ENCODE measurements at places on chromosomes 7 and 10.

GRCh38 chr7:139526578-139527544 is 3.4 kb downstream of the CLEC2L start:
- DNase-seq, result no peak

- no peak for DNase-seq
These were observed 5.2 kb upstream of the NKX6-2 start for GRCh38 chr10:132790934-132791829.

DNA sequence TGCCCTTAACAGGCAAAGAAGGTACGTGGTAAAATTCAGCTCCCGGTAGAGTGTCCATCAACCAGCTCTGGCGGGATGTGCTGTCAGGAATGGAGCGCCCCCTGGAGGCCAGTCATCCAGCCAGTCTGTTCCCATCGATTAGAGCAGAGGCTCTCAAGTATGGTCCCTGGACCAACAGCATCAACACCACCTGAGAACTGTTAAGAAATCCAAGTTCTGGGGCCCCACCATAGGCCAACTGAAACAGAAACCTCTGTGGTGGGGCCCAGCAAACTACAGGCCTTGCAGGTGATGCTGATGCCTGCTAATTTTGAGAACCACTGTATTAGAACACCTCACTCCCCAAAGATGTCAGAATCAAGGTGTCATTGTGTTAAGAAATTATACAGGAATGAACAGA is 109.2 kb downstream of the DPY19L1 start:
- DNase-seq, result no peak

DNA sequence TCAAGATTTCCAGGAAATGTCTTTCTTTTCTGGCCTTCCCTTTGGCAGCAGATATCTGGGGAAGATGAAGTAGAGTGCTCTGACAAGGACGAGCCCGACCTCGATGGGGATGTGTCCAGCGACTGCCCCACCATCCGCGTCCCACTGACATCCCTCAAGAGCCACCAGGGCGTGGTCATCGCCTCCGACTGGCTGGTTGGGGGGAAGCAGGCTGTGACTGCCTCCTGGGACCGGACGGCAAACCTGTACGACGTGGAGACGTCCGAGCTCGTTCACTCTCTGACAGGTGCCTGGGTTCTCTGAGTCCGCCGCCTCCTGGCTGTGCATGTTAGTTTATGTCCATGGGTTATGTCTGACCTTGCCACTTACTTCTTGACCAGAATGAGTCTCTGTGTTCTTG is 47.4 kb downstream of the WDR37 start:
- no peak for DNase-seq

DNA sequence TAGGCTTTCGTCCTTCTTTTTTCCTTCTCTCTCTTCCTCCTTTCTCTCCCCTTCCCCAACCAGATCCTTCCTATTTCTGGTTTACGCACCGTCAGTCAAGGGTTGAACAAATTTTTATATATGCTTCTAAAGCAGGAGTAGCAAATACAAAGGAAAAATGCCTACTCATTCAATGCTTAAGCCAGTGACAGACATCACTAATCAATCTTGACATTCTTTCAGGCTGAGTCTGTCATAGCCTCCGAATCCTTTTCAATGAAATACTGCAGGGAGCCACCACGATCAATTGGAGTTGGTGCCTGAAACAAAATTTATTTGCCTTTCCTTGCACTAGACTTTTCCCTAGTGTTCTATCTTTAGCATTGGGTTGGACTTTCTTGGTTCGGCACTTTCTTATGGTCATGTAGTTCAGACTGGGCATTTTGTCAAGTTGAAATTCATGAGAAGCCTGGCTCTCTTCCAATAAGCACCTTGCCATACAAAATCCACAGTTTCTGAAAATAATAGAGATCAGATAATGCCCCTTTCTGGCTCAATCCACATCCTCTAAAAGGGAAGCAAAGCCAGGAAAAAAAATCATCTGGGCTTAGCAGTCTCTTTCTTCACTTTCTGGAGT is 239.5 kb upstream of the PLXNA4 start:
- DNase-seq, result no peak

DNA sequence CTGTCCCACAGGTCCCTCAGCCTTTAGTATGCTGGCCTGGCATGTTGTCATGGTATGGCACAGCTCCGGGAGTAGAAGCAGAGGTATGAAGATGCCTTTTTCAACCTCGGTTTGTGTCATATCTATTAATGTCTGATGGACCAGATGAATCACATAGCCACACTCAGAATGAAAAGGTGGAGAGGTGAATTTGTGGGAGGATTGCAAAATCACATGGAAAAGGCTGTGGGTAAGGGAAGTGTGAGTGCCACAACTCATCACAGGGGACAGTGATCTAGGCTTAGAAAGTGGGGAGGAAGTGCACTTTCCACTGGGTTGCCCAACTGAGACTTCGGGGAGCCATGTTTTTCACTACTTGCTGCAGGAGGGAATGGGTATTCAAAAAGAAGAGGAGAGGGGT is 190.7 kb downstream of the WDR11 start:
- DNase-seq, result no peak

GRCh38 chr7:35604595-35604994 is 90.3 kb downstream of the HERPUD2 start:
- DNase-seq, result no peak

DNA sequence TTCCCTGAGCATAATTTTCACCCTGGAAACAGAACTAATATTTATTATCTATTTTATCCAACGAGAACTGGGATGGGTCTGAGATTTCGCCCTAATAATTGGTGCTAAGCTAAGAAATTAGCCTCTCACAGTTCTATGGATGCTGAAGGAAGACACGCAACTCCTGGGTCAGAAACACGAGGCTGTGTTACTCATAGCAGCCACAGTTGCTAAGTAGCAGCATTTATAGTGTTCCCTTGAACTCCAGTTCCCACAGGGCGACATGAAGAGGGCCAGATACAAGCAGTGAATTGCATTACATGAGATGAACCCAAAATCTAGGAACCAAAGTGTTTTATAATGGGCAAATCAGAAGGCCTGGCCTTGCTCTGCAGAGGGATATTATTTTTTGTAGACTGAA is 109.8 kb upstream of the AGR3 start:
- no peak for DNase-seq

GRCh38 chr7:76351372-76351771 is 7.4 kb downstream of the YWHAG start:
- no peak for DNase-seq

DNA sequence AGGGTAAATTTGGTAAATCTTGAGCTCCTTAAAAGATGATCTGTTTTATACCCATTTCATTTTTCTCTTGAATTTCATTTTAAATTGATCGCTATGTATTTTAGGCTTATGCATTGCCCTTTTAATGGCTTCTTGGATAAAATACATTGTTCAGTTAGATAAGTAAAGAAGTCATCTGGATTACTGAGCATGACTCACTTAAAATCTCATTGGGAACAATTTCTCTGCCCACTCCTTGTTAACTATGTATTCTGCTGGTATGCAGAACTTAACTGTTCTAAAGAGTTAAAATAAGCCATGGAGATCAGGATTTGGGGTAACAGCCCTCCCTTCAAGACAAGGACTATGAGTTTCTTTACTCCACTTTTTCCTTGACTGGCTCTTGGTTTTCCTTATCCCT is 134.2 kb downstream of the SND1 start:
- no peak for DNase-seq

DNA sequence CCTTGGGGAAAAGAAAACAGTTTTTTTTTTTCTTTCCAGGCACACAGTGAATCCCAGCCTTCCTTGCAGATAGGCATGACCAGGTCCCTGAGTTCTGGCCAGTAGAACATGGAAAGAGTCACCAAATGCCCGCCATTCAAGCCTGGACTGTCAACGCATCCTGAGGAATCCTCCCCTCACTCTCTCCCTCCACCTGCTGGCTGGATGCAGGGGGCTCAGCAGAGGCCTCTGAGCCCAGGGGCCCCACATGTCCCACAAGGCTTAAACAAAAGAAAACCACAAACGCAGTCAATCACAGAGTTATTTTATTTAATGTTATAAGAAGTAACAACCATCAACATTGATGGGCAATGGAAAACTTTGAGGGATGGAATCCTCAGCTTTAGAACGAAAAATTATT is 93.1 kb downstream of the JCAD start:
- no peak for DNase-seq

DNA sequence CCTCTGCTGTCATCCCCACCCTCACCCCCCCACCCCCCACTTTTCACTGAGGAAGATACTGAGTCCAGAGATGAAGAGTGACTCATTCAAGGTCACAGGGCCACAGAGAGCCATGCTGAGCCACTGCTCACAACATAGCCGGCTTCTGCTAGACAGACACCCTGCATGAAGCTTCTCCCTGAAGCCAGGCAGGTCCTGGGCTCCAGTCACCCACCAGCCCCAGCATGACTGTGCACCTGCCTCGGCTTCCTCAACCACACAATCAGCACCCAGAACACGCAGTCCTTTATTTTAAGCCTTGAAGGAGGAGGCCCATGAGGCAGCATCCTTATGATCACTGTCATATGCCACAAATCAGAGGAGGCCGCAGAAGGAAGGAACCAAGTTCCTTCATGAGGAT is 19.2 kb upstream of the PRKAG2 start:
- DNase-seq, result no peak

DNA sequence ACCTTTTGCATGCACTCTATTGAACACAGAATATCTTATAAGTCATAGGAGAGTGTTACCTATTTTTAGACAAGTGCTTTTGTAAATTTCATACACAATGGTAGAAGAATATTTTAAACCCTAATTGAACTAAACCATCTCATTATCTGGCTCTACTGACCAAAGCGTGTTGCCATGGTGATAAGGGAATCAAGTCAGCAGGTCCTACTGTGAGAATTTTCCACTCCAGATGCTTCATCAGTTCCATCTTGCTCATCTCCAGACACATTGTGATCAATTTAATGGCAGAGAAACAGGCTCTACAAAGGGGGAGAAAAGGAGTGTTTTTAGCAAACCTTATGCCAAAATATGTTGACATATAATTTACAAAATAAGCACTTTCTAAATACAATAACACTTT is 621.9 kb upstream of the GHITM start:
- DNase-seq, result no peak

DNA sequence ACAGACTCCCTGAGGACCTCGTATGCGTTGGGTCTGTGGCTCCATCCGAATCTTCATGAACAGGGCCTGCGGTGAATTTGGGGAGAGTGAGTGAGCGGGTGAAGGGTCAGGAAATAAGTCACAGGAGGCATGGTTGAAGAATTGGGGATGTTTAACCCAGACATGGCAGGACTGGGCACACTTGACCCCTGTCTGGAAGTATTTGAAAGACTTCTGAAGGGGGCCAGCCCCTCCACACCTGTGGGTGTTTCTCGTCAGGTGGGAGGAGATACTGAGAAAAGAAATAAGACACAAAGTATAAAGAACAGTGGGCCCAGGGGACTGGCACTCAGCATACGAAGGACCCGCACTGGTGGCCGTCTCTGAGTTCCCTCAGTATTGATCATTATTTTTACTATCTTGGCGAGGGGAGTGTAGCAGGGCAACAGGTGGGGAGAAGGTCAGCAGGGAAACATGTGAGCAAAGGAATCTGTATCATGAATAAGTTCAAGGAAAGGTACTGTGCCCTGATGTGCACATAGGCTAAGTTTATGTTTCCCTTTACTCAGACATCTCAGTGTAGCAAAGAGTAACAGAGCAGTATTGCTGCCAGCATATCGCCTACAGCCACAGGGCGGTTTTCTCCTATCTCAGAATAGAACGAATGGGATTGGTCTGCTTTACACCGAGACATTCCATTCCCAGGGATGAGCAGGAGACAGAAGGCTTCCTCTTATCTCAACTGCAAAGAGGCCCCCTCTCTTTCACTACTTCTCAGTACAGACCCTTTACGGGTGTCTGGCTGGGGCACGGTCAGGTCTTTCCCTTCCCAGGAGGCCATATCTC is 38.2 kb upstream of the PFKFB3 start:
- no peak for DNase-seq
